Stimulated activated CD8-positive, alpha-beta memory T cell treated with anti-CD3 and anti-CD28 coated beads, Interleukin-4, amount 100 ng/mL, for 1 hour (primary cell): ENCODE measurements at places on chromosomes 4 and X.

- DNase-seq, result no peak
Measured at GRCh38 chr4:53508446-53508845, 82.8 kb downstream of the LNX1 start.

GRCh38 chr4:20625426-20625825 is 74.8 kb upstream of the PACRGL start:
- DNase-seq, result no peak

DNA sequence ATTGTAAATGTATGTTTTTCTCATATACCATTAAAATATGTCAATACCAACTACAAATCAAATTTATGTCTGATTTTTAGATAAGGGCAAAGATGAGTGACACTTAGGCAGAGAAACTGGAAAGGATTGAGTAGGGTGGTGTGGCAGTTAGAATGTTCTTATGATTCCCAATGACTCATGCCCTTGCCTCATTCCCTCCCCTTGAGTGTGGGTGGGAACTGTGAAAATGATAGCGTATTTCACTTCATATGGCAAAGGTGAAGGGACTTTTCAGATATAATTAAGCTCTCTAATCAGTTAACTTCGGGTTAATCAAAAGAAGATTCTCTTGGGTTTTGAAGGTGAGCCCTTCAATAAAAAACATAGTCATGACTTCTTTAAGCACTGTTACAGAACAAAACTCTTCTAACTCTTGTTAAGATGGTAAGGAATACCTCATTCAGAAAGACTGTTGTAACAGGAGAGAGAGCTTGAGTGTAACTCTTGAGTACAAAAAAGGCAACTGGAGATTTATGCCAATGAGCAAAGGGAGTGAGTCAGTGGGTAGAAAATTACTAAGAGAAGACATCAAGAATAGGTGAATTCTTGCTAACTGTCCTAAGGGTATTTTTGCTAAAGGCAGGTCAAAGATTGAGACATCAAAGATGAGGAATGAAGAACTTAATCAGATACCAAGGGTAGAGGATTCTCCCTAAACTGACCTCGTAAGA is 329.5 kb downstream of the KCTD8 start:
- DNase-seq, result no peak

DNA sequence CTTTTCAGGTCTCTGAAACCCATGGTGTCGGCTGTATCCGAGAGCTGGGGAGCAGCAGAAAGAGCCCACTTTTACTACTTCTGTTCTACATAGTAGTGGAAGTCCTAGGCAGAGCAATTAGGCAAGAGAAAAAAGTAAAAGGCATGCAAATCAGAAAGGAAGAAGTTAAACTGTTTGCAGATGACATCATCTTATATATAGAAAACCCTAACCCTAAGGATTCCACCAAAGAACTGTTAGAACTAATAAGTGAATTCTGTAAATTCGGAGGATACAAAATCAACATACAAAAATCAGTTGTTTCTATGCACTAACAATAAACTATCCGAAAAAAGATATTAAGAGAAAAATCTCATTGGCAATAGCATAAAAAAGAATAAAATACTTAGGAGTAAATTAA is 95.3 kb downstream of the POLA1 start:
- DNase-seq, result no peak

DNA sequence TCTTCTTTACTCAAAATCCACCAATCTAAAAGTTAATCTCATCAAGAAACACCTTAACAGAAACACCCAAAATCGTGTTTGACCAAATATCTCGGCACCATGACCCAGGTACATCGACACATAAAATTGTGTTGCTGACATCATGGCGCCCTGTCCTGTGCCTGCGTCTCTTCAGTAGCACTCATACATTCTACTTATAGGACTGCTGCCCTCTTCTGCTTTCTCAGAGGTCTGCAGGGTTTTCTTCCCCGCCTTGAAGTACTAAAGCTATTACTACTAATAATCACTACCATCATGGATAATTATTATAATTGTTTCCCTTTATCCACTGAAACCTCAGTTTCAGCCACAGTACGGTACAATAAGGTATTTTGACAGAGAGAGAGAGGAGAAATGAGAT is 1403.1 kb upstream of the TENM3 start:
- DNase-seq, result no peak

GRCh38 chr4:150056569-150056968 is 21.7 kb upstream of the DCLK2 start:
- DNase-seq, result no peak

DNA sequence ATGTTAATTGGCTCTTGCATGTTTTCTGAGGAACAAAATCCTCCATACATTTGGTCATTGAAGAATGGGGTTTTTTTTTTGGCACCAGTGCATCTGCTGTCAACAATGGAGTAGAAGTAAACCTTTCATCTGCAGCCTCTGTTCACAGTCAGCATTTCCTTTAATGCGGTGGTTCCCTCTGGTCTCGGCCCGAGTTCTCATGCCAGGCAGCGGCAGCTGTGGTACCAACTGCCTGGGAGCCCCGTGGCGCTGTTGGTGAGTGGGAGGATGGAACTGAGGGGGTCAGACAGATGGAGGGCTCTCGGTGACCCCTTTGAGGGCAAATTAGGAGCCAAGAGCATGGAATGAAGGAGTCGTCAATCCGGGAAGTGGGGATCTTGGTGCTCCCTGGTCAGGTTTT is 114.7 kb downstream of the AFF1 start:
- no peak for DNase-seq

DNA sequence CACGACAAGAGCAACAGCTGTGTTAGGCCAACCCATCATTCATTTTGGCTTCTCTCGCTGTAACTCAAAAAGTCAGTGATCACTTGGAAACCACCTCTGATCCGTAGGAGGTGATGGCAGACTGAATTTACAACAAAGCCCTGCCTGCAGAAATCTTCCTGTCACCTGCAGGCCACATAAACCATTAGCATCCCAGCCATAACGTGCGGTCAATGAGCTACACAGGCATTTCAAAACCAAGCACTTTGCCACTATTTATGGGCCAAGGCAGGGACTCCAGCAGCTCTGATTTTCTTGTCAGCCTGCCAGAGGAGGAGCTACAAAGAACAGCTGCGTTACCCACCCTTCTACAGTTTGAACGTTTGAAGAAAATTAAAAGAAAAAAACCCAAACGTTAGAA is 228.1 kb upstream of the PPARGC1A start:
- DNase-seq, result no peak

DNA sequence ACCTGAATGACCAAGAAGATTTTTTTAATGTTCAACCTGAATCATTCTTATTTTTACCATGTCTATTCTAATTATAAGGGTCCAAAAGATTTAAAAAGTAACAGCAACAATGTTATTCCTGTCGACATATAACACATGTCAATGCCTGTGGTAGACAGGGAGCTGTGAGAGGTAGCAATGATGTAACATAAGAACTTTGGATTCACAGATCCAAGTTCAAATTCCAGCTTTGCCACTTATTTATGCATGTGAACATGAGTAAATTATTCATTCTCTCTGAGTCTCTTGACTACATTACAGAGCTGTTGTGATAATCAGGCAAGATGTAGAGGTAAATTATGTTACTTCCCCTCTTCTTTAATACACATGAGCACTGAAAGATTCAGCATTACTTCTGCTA is 54.5 kb downstream of the KLHL8 start:
- DNase-seq, result no peak

GRCh38 chr4:162732876-162733275 is 433.8 kb downstream of the NAF1 start:
- DNase-seq, result no peak

DNA sequence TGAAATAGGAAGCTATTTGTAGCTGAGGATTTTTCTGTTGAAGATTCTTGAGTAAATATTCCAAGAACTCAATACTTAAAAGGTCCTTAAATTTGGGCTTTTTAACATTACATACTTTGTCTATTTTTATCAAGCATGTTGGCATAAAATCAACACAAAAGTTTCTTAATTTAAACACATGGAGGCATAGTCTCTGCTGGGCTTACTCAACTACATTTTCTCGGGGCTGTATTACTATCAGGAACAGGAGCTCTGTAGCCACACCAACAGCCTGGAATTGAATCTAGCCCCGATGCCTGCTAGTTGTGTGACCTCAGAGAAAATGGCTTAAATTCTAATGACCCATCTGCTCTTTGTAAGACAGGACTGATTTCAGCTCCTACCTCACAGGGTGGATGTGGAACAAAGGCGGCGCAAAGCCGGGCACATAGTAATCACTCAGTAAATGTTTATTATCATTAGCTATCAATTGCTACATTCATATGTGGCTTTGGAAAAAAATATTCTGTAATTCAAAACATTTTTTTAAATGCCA is 207.0 kb downstream of the NSUN7 start:
- no peak for DNase-seq

DNA sequence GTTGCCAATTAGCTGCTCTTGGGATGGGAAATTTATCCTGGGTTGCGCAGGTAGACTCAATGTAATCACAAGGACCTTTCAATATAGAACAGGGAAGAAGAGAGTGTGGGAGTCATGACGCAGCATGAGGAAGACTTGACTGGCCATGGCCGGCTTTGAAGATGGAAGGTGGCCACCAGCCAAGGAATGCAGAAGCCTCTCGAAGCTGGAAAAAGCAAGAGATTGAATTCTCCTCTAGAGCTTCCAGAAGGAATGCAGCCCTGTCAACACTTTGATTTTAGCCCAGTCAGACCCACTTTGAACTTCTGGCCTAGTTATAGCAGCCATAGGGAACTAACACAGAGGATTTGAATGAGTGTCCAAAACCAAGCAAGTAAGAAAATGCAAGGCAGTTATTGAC is 14.7 kb upstream of the SH3KBP1 start:
- no peak for DNase-seq
